ENCODE measurements at places on chromosomes 7 and 10.

GRCh38 chr7:127532736-127533135 is 52.7 kb downstream of the GCC1 start:
- peak; percentile 33 for DNase-seq

- no peak for DNase-seq
Observed at GRCh38 chr10:115710136-115710535, 562.9 kb downstream of the GFRA1 start.

DNA sequence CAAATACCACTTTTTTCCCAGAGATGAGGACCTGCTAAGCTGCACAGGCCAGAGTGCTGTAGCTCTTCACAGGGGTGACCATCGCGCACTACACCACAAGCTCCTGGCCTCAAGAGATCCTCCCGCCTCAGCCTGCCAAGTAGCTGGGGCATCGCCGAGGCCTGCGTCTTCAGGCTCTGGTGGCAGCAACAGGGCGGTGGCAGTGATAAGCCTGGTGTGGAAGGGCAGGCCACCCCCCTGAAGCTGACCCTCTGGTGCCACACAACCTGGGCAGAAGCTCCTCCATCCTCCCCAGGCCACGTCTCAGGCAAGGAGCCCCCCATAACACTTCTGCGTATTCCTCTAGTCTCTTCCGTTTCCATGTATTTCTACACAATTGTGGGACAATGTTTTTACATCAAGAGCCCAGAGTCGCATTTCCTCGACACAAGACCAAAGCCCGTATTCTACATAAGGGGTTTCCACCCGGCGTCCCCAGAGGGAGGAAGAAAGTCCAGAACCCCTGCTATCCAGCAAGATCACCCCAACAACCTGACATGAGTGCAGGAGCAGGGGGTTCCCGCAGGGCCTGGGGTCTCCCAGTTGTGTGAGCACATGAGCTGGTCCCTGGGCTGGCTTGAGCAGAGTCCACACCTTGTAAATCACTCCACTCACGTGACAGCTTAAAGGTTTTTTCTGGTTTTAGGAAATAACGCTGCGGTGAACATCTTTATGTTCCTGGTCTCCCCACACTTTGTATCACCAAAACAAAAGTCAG is 37.6 kb upstream of the NCAPG2 start:
- DNase-seq, result no peak

- DNase-seq, result peak; percentile 42
Observed at GRCh38 chr10:120917521-120918250, 66.5 kb downstream of the WDR11 start.

GRCh38 chr10:1158066-1158465 is 101.9 kb downstream of the WDR37 start:
- no peak for DNase-seq

GRCh38 chr7:3265388-3265787 is 35.7 kb upstream of the SDK1 start:
- DNase-seq, result no peak

DNA sequence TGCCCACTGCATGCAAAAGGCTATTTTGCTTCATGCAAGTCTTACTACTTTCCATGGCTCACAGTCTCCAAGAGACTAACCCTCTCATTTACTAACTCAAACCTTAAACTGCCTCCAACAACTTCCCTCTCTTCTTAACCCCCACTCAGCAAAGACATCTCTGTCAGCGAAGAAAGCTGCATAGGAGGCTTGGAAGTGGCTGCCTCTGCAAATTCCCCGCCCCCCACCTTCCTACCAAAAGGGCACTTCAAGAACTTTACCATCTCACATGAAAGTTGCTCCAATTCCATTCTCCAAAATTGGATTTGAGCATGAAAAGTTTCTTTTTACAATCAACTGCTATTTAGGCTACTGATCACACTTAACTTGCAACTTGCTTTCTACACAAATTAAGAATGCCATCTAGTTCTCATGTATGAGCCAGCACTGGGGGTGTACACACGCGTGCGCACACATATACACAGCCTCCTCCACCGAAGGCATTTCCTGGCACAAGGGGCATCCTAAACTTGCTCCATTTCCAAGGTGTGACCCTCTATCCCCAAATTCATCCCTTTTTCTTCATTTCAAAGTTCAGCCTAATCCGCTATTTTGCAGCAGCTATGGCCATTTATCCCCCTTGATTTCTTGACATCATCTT is 1.8 kb downstream of the CCDC6 start:
- no peak for DNase-seq

- peak; percentile 13 for DNase-seq
Observed at GRCh38 chr10:34473174-34474008, 341.7 kb downstream of the PARD3 start.

DNA sequence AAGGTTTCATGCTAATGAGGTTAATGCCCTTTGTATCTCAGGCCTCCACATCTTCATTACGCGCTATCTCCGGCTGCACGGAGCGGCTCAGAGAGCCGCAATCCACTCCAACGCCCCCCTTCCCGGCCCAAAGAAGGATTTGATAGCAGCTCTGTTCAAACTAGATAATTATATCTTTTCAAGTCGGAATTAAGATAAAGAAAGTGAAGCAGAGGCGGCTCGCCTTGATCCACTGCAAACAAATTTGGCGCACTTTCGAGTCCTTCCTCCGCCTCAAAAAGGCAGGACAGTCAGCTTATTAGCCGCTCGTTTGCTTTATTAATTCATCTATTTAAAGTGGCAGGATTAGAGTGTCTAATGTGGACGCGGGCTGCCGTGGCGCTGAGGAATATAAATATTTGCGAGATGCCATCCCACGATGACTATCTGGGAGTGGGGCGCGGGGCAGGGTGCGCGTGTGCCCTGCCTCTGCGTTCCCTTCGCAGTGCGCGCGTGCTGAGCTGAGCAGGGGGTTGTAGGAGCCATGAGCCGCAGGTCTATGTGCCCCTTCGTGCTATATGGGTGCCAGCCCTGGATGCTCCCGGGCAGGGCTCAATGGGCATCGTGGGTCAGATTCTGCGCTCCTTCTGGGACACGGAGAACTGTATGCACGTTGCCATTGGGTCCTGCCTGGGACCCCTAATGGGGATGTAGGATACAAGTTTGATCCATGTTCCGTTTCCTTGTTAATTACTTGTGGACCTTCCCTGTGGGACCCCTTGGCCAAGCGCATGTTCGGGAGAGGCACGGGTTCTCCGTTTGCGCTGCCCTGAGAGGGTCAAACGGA is 9.0 kb downstream of the EMX2 start:
- no peak for DNase-seq

DNA sequence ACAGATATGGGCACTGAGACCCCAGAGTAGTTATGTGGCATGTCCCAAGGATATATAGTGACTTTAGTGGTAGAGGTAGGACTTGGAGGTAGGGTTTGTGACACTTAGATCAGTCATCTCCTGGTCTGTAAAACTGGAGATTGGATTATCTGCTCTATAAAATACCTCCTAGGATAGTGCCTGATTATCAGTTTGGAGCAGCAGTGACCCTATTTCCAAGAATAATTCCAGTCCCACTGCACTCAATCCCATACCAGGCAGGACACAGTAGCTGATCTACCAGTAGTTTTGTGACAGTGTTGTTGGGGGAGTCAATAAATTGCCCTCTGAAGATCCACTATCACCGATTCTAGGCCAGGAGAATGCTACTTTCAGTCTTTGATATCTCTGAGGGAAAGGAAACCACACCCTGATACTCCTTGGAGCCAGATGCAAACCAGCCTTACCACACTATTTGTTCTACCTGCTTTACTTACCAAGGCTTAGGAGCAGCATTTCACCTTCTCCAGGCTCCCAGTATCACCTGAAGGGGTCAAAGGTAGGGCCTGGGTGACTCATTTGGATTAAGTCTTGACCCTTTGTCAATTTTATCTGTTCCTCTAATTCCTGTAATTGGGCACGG is 30.6 kb downstream of the KMT2E start:
- DNase-seq, result no peak

- no peak for DNase-seq
Observed at GRCh38 chr10:123559823-123560092, 106.4 kb upstream of the GPR26 start.

GRCh38 chr10:79059859-79060379 is 8.8 kb upstream of the ZMIZ1 start:
- DNase-seq, result no peak

DNA sequence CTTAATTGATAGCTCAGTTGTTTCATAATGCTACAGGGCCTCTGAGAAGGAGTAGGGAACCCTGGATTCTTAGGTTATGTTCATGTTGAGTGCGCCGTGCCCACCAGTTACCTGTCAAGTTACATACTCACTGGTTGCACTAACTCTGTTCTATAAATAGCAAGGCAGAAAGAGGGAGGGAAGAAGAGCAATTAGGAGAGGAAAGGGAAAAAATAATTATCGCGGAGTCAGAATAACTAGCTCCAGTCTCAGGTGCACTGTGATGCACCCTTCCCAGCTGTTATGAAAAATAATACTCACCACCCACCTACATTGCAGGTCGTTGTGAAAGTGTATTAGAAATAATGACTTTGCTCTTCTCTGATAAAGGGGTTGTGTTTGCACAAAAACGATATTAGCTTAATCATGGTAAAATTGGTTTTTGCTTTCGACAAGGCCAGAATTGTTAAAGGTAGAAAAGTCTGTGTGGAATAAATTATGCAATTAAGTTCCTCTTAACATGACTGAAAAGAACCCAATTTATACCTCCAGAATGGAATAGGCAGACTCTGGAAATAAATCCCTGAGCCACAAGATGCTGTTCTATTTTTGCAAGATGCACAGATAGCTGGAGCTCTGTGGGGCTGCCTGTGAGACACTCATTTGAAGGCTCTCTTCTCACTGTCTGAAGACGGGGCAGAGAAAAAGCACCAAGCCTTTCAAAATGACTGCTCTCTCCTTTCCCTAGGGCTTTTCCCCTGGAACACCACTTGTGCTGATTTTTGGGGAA is 137.6 kb upstream of the PITRM1 start:
- no peak for DNase-seq

DNA sequence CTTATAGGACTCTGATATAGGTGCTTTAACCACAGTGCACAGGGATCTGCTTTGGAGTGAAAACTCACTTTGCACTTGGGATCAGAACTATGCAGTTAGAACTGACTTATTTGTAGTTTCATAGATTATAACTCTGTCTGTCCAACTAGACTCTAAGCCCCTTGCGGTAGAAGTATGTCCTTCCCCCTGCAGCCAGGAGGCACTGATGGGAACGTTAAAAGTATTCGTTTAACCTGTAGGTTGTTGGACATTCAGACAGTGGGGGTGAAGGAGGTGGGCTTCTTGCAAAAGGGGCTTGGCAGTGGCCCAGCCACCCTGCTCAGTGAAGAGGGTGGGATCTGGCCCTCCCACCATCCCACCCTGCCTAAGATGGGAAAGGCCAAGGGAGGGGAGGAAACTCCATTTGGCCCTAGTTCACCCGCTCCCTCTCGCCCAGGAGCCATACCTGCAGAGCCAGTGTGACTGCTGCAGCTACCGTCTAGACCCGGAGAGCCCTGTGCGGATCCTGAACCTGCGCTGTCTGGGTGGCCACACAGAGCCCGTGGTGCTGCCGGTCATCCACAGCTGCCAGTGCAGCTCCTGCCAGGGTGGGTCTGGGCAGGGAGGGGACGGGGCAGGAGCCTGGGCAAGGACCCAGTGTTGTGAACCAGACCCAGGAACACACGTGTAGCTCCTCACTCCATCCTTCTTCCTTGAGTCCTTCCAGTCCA is 5.7 kb upstream of the ZNF862 start:
- no peak for DNase-seq

DNA sequence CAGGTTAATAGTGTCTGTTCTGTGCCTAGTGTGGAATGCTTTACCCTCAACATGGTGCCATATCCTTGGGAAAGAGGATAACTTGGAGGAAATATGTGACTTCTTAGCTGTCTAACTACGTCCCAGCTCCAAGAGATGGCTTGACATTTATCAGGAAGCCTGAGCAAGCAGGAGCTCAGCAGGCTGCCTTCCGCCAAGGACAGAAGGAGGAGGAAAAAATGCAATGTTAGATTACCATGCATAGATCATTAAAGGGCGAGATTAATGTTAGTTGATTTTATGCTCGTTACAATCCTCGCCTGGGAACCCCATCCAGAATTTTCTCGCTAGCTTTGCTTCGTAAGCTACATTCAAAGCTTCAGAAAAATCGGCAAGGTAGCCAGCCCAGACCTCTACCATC is 97.8 kb downstream of the GFRA1 start:
- DNase-seq, result no peak

DNA sequence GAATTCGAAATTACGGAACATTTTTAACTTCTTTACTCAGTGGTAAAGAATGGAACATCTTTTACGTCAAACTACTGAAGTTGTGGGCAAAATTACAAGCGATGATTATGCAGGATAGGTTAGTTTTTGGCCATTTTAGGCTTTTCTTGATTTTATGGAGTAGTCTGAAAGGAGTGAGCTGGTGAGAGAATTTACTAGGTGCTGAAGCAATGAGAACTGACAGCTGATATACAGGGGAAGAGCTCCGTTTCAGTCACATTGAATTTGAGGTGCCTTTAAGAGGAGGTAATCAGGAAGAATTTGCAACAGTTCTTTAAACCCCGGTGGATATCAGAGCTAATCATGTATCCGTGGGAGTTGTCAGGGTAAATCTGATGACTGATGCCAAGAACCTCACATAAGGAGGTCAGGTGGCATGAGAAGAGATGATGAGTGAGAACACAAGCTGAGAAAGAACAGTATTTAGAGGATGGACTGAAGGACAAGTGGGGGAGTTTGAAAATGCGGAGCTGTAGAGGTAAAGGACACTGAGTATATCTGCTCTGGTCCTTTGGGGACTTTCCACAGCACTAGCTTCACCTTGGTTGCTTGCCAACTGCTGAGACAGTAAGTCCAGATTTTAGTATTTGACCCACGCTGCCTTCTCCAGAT is 104.3 kb downstream of the AHR start:
- DNase-seq, result peak; percentile 16

- DNase-seq, result no peak
Observed at GRCh38 chr7:95200741-95201140, 123.6 kb downstream of the PON1 start.

- no peak for DNase-seq
Observed at GRCh38 chr7:1289666-1290025, 57.0 kb downstream of the UNCX start.

GRCh38 chr10:116910910-116911309 is 61.6 kb downstream of the ENO4 start:
- no peak for DNase-seq

DNA sequence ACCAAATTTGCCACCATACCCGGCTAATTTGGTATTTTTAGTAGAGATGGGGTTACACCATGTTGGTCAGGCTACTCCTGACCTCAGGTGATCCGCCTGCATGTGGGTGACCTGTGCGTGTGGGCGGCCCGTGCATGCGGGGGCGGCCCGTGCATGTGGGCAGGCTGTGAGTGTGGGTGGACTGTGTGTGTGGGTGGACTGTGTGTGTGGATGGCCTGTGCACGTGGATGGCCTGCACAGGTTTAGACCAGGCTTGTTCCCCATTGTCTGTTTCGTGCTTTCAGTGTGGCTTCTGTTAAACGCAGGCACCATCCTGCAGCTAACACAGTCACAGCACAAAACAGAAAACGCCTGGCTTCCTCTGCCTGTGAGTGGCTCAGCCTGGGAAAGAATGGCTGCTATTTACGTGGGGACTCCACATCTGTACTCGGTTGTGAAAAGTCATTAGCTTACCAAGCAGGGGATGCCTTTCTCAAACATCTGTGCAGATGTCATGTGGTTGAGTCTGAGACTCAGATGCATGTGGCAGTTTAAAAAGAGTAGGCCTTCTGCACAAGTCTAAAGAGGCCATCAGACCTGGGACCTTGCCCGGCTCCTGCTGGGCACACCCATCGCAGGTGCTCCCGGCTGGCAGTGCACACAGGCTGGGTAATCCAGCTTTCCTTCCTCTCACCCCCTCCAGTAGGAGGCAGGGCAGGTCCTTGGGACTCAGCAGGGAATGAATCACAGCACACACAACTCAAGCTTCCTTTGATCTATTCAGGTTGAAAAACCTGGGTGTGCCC is 91.6 kb downstream of the COBL start:
- DNase-seq, result no peak
